Hematopoietic multipotent progenitor cell treated with erythropoietin and hydrocortisone succinate and interleukin-3 and kit ligand, for 6 days (in vitro differentiated cells): ENCODE measurements at places on chromosomes 5 and 9.

- no peak for DNase-seq
Observed at GRCh38 chr5:22352493-22352892, 500.7 kb downstream of the CDH12 start.

DNA sequence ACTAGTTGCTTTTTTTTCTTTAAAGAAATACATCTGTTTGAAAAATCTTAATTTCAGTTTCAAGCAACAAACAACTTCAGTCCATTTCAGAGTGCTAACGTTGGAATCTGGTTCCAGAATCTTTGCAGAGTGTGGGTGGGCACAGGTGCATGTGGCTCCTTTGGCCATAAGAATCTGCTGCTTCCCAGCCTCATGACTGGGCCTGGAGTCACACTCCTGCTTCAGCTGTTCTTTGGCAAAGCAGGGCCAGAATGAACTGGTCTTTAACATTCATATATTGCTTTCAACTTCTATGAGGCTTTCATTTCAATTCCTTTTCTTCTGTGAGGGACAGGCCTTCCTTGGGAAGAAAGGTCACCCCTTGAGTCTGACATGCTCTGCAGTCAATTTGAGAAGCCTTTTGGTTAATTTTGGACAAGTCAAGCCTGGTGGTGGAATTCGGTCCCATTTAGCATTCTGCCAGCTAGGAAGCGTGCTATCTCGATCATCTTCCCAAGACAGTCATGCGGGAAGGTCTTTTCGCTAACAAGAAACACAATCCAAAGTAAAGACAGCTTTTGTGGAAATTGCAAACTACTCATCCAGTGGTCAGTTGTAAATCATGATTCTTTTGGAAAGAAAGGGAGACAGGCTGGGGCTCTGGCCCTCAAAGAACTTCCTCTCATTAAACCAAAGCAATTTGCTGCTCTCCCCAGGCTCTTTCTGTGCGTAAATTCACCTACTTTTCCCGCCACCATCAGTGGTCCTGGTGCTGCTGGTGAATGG is 55.2 kb downstream of the SLC1A3 start:
- no peak for DNase-seq

DNA sequence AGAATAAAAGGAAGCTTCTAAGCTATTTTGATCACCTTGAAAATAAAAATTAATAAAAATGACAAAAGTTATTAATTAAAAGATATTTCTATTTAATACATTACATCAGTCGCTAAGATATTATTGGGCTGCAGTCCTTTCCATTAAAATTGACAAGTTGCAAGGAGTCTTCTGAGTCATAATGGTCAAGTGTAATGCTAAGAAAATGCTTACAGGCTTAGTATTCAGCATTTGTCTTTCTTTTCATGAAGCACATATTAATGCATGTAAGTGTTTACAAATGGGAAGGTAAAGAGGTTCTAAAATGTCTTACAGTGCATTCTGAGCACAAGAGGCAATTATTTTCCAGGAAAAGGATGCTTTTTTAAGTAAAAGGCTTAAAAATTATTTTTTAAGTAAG is 17.3 kb downstream of the SPINK9 start:
- DNase-seq, result no peak

DNA sequence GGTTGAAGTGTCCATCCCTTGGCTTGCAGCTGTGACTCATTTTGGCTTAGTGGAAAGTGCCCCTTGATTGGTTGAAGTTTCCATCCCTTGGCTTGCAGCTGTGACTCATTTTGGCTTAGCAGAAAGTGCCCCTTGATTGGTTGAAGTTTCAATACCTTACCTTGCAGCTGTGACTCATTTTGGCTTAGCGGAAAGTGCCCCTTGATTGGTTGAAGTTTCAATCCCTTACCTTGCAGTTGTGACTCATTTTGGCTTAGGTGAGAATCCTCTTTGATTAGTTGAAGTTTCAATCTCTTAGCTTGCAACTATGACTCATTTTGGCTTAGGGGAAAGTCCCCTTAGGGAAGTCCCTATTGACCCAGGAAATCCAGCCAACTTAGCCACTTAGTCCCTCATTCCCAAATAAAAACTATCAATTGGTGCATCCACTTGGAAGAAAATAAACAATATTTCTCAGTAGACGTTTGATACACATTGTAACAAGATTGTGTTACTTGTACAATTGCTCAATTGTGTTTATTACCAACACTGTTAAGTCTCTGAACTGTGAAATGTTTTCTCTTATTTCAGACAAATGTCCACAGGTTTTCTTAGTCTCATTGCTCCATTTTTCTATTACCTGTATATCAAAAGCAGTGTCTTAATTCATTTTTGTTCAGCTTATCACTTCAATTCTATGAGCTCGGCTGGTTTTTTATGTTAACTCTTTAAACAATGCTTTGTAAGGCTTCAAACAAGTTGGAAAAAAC is 2308.8 kb upstream of the ACO1 start:
- no peak for DNase-seq

- no peak for DNase-seq
Observed at GRCh38 chr9:98978231-98978681, 34.5 kb downstream of the COL15A1 start.

DNA sequence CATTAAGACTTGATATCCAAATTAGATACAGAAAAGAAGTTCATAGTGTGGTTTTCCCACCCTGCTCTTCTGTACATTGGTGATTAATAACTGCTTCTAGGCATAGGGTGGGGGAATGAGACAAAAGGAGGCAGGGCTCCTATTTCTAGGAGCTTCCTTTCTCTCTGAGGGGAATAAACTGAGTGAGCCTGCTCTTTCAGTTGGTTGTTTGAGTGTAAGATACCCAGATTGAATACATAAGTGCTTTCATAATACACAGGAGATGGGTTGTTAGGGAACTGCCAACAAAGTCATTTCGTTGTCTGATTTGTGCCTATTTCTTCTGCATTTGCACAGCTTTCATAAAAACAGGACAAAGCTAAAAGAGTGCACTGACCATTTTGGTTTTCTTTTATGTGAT is 48.9 kb upstream of the TTC23L start:
- no peak for DNase-seq

DNA sequence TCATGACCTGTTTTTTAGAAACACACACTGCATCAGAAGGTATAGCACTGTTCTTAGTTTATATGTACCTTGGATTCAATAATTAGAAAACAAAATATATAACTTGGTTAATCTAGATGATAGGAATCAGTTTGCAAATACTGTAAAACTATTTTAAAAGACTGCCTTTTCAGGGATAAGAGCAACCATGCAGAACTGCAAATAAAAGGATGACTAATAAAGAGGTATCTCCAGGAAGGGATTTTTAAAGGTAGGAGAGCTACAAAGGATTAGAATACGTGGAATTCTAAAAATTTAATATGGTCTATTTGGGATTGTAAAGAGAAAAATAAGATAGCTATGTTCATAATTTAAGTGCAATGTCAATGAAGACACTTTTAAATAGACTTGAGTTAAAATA is 9.4 kb downstream of the GABRA1 start:
- no peak for DNase-seq

DNA sequence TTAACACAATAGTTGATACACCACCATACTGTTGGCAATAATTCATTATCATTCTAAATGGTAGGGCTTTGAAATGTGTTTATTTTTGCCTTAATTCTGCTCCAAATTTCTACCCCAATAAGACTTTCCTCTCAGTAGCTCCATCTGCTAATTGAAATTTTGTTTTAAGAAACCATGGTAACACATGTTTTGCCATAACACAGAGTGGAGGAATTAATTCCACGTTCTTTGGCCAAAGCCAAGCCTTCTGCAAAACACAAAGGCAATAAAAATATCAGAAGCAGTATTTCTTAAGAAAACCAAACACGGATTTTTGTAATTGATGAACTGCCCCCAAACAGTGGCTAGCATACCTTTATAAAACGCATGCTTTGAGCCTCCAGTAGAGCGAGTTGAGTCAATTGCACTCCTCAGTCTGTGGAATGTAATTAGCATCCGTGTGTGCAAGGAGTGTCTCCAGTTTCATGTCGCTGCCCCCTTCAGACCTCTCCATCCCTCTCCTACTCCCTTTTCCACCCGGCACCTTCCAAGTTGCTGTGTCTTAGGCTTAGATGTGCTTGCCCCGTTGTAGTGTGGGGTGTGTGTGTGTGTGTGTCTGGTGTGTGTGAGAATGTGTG is 58.2 kb upstream of the CKS2 start:
- DNase-seq, result no peak

DNA sequence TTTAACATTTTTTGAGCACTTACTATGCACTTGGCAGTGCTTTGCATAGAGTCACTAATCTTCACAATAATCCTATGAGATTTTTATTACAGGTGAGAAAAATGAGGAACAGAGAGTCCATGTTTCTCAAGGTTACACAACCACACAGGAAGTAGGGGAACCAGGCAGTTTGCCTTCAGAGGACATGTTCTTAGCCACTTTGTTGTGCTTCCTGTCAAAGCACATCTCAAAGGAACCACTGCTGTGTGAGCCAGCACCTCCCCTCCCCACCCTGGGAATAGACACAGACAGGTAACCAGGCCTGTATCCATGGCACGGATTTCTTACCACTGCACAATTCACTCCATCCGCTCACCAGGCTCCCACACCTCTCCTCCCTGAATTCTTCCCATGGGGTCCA is 6.3 kb upstream of the DNAJB5 start:
- DNase-seq, result peak; percentile 25

GRCh38 chr5:903756-904096 is 11.0 kb downstream of the TRIP13 start:
- no peak for DNase-seq

GRCh38 chr9:72817413-72817812 is 135.4 kb downstream of the ALDH1A1 start:
- DNase-seq, result no peak

DNA sequence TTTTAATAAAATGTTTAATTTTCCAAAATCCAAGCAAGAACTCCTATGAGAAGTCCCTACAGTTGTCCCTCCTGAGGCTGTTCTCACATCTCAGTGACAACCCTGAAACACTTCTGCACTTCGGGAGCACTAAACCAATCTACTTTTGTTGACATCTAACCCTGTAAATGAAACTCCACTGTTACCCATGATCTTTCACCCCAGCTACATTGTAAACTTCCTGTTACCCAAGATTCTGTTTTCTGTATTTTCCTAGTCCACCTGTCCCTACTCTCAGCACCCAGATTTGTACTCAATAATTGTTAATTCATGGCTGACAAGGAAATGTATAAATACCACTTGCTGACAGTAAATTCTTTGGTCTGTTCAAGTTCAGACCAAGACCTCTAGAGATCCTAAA is 153.7 kb downstream of the NR2F1-AS1 start:
- DNase-seq, result no peak

DNA sequence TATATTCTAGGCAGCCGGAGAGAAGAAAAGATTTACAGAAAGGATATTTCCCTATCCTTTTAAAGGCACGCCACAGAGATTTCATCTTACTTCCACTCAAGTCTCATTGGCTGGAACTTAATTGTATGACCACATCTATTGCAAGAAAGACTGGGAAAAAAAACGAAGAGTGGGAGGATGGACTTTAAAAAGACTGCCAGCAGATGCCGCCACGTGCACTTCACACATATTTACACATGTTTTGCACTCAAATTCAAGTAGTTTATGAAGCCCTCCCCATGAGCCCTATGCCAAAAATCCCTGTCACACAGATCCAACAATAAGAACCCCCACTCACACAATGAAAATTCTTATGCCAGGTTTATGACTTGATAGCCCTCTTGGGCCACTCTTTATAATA is 138.5 kb upstream of the TYRP1 start:
- peak; percentile 13 for DNase-seq

GRCh38 chr9:102768002-102768401 is 227.1 kb upstream of the CYLC2 start:
- DNase-seq, result no peak

- DNase-seq, result peak; percentile 59
Observed at GRCh38 chr5:136016945-136017530, 11.8 kb upstream of the TGFBI start.

DNA sequence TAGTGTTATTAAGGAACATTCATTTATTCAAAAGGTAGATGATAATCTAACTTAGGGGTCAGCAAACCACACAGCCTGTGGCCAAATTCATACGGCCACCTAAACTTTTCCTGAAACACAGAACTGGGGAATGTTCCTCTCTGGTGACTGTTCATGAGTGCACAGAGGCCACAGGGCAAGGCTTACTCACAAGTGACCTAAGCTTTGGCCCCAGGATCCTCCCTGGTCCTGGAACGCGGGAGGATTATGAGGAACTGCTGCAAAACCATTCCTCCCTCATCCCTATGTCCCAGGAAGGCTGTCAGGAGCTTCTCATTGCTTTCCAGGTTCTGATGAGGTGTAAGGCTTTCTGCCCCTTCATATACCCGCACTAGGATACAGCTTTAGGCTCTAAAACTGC is 397.6 kb downstream of the SEMA5A start:
- DNase-seq, result no peak

DNA sequence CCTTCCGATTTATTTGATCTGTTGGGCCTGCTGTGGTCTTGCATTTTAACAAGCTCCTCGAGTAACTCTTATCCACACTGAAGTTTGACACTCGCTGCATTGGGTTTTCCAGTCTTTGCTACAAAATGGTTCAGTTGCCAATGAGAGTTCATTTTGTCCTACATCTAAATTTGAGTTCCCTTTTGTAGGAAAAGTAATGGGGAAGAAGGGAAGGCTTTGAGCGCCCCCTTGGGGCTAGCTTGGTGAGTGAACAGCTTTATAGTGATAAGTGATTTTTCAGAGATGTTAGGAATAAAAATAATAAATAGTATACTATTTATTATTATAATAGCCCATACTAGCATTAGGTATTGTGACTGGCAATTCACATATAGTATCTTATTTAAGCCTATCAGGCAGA is 89.9 kb upstream of the GNAQ start:
- peak; percentile 87 for DNase-seq

DNA sequence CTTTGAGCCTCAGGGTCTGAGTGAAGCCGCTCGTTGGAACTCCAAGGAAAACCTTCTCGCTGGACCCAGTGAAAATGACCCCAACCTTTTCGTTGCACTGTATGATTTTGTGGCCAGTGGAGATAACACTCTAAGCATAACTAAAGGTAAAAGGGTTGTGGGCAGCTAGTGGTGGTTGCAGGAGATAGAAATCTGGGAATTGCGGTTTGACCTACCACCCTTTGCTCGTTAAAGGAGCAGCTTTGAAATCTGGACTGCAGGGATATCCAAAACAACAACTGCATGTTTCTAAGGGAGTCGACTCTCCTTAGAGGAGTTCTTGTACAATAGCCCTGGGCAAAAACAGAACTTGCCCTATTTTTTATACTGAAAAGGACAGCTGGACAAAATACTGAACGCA is 19.0 kb downstream of the ABL1 start:
- no peak for DNase-seq

- DNase-seq, result no peak
Observed at GRCh38 chr9:110136802-110137201, 71.2 kb downstream of the C9orf152 start.
